Tibial nerve (tissue), 4 donors: ENCODE measurements at places on chromosomes 11 and 22.
A peak's percentile ranks its signal among the peaks of the same experiment; 100 is the strongest.

DNA sequence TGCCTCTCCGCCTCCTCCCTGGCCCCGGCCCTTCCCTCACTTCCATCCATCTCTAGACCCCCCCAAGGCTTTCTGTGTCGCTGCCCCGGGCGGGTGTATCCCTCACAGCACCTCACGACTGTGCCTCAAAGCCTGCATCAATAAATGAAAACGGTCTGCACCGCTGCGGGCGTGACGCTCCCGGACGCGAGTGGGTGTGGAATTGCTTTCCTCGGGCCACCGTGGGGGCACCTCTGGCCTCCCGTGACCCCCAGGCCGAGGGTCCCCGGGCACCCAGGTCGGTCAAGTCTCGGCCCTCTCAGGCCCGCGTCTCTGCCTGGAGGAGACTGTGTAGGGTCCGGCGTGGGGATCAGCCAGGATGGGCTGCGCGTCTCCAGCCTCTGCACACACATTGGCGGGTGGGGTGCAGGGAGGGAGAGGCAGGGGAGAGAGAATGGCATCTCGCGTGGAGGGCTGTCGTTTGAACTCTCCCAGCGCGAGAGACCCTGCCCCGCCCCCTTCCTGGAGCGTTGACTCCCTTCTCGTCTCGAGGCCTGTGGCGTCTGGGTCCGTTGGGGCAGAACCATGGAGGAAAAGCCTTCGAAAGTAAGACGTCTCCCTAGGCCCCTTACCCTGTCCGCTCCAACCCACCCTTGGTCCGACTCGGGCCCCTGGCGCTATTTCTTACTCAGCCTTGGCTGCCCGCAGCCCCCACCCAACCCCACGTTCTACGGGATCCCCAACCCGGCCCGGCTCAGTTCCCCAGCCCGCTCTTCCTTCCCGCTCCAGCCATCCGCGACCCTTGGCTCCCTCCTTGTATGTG lies at the start of gene CATSPERZ:
CATSPERZ (plus strand) TSS at position 512 of the 802 bp plus-strand sequence; CDS start at position 565, 53 bp downstream.
- DNase-seq = no peak

DNA sequence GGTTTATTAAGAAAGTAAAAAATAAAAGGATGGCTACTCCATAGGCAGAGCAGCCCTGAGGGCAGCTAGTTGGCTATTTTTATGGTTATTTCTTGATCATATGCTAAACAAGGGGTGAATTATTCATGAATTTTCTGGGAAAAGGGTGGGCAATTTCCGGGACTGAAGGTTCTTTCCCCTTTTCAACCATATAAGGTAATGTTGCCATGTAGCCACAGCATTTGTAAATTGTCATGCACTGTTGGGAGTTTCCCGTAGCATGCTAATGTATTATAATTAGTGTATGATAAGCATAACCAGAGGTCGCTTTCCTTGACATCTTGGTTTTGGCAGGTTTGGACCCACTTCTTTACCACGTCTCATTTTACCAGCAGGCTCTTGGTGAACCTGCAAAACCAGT lies 610.4 kb upstream of the B3GAT1 start:
- DNase-seq = no peak

DNA sequence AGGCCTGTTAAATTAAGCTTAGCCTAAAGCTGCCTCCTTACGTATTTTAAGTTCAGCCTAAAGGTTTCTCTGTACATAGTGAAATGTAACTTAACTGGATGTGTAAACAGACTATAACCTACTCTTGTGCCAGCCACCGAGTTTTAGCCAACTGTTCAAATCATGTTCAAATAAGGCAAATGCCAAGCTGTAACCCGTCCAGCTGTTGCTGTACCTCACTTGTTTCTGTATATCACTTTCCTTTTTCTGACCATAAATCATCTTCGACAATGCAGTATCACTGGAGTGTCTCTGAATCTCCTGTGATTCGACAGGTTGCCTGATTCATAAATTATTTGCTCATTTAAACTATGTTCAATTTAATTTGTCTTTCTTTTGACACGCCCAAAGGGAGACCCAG lies 4.0 kb upstream of the PLAAT5 start:
- DNase-seq = no peak

DNA sequence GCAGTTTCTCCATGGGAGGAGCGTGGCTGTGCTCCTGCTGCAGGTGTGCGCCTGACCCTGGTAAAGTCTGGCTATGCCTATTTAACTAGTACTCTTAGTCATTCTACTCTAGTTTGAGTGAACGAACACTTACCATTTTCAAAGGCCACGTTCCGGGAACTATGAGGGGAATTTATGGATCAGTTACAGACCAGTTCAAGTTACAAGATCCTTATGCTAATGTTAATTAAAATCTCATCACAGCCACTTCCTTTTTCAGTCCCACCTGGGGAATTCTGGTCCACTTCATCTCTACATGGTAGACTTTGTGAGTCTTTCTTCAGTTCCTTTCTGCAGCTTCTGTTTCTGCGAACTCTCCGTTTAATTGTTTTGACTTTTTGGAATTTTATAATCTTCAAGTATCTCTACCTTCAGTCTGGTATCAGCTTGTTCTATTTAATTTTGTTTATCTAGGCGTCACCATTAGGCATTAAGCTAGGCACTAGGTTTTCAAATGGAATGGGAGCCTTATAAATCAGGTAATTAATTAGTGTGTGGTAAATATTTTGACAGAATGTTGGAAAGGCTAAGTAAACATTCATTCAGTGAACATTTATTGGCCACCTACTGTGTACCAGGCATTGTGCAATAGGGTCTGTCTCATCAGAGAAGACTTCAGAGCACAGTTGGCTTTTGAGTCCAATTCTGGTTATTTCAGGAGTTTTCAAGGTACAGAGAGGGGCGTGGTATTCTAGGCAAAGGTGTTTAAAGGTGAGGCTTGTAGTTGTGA lies 78.9 kb downstream of the GRK3 start:
- no peak for DNase-seq

DNA sequence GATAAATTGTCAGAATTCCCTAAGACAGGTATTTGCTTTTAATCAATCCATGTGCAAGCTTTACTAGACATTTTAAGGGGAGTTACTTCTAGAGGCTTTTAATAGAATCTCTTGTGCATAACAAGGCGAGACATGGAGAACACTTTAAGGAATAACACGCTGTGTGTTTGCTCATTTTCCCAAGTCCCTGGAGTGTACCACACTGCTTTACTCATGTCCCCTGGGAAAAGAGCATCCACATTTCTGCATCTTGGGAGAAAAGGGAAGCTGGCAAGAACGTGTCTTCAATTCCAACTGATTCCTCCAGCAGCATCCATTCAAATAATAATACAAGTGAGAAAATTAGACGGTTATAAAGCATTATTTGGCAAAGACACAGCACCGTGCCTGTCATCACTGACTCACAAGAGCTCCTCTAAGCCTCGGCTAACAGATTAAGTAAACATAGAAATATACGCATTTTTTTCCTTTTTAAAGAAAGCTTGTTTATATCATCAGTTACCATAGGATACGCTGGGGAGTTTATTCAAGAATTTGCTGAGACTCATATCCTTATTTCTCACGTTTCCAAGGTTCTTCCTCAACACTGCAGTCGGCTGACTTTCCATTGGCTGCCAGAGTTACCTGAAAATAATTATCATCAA lies 121.5 kb downstream of the CD44 start:
- no peak for DNase-seq

DNA sequence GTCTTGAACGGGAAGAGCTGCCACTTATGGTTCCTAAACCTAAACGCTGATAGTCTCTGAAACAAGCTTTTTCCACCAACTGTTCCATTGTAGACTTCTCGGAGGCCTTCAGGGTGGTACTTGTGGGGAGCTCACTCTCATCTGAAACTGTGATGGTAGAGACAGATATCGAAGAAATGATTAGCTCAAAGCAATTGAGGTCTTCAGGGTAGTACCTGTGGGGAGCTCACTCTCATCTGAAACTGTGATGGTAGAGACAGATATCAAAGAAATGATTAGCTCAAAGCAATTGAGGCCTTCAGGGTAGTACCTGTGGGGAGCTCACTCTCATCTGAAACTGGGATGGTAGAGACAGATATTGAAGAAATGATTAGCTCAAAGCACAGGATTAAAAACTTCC lies 175.7 kb downstream of the SWAP70 start:
- DNase-seq = no peak

- DNase-seq = no peak
Observed at GRCh38 chr11:26914968-26915367, 78.9 kb upstream of the FIBIN start.

- no peak for DNase-seq
Observed at GRCh38 chr22:44814266-44815098, 62.1 kb downstream of the ARHGAP8 start.

- peak; percentile 31 for DNase-seq
Observed at GRCh38 chr11:88174709-88175568, at the start of gene RAB38. TSS of gene RAB38 (minus strand) at chr11:88175443. CDS start at chr11:88175384, 59 bp downstream.

DNA sequence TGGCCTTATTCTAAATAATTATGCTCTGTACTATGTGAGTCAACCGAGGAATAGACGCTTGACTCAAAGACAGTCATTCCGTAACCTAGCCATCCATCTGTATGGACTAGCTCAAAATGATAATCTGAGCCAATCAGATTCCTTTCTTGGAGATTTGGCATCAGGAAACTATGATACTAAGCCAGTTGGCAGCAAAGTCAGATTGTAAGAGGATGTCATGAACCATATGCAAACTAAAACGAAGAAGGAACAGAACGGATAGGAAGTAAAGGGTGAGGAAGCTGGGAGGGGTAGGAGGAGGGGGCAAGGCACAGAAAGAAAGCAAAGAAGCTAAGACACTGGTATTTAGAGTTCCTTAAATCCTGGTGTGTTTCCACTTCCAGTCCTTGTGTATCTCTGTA lies 10.7 kb upstream of the SESN3 start:
- no peak for DNase-seq

DNA sequence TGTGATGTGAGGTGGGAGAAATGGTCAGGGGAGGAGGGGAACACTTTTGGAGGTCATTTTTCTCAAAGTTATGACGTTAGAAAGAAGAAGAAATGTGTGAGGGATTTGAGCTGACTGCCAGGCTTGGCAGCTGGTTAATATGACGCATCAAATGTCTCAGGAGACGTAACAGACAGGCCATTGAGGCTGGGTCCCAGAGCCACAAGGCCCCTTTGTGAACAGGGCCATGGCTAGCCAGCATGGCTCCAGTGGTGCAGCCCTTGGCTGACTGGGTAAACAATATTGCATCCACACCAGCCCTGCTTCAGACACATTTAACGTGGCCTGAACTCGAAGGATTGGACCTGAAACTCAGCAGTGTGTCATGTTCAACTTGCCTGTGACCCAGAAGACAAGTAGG lies 34.3 kb downstream of the AMOTL1 start:
- DNase-seq = no peak

- DNase-seq = no peak
Observed at GRCh38 chr22:47395481-47395880, 633.0 kb downstream of the TBC1D22A start.

- DNase-seq = no peak
Observed at GRCh38 chr22:22034469-22035132, 52.0 kb upstream of the TOP3B start.

- no peak for DNase-seq
Observed at GRCh38 chr11:963852-964251, 38.2 kb downstream of the AP2A2 start.

GRCh38 chr11:47768101-47768612 lies 1.0 kb upstream of the FNBP4 start:
- DNase-seq = peak; percentile 43

- DNase-seq = no peak
Observed at GRCh38 chr11:128499613-128500253, 87.6 kb downstream of the ETS1 start.

- DNase-seq = no peak
Observed at GRCh38 chr22:24833881-24834495, 28.0 kb downstream of the SGSM1 start.

GRCh38 chr11:72352859-72353551 lies 81.3 kb downstream of the CLPB start:
- peak; percentile 41 for DNase-seq

DNA sequence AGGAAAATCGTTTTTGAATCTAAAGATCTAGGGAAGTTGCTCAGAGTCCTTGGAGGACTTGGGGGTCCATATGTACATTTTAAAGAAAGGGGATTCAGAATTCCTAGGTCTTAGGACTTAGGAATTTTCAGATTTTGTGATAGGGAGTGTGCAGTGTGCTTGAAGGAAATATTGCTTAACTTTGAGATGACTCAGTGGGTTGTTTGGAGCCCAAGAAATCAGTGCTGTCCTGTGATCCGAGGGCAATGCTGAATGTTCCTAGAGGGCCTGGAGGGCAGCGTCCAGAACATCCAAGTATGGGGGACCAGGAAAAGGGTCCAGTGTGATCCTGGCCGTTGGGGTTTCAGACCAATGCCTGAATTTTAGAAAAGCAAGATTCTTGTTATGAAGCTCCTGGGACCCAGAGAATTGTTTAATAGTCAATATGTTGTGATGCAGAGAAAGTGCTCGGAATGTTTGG lies 3.1 kb upstream of the IGF2 start:
- no peak for DNase-seq

GRCh38 chr22:19786959-19787848 lies 26.6 kb downstream of the TBX1 start:
- DNase-seq = no peak

- no peak for DNase-seq
Observed at GRCh38 chr22:46854125-46854870, 91.8 kb downstream of the TBC1D22A start.

GRCh38 chr11:24386546-24387397 lies 110.1 kb upstream of the LUZP2 start:
- no peak for DNase-seq

DNA sequence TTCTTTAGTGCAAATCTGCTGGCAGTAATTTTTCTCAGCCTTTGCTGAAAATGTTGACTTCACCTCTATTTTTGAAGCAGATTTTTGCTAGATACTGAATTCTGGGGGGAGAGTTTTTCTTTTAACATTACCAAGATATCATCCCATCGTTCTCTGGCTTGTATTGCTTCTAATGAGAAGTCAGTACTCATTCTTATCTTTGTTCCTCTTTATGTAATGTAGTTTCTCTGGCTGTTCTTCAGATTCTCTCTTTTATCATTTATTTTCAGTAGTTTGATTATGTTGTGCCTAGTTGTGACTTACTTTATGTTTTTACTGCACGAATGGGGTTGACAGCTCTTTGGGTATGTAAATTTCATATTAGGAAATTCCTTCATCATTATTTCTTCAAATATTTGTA lies 318.7 kb upstream of the PITPNB start:
- no peak for DNase-seq

DNA sequence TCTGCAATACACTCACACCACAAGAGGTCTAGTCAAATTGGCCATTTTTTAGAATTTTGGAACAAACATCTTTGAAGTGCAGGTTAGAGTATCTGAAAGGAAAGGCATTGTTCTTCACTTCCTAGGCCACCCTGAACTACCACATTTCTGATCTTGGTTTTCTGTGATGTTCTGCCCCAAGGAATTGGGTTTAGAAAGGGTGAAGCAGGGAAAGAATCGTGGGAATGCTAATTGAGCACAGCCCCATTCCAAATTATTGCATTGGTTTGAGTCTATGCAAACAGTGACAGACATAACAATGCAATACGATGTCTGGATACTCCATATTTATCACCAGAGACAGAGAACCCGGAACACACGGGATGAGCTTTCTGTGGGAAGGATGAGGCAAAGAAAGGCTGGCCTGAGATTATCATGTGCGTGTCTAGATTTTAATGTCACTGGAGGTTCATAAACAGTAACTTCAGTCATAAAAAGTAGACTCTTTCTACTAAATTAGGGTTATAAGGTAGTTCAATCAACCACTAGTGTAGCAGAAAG lies 195.3 kb upstream of the BLID start:
- DNase-seq = no peak

GRCh38 chr22:42169055-42169469 lies 38.5 kb upstream of the CYP2D6 start:
- peak; percentile 81 for DNase-seq
